ENCODE measurements at places on chromosomes 4 and X.

DNA sequence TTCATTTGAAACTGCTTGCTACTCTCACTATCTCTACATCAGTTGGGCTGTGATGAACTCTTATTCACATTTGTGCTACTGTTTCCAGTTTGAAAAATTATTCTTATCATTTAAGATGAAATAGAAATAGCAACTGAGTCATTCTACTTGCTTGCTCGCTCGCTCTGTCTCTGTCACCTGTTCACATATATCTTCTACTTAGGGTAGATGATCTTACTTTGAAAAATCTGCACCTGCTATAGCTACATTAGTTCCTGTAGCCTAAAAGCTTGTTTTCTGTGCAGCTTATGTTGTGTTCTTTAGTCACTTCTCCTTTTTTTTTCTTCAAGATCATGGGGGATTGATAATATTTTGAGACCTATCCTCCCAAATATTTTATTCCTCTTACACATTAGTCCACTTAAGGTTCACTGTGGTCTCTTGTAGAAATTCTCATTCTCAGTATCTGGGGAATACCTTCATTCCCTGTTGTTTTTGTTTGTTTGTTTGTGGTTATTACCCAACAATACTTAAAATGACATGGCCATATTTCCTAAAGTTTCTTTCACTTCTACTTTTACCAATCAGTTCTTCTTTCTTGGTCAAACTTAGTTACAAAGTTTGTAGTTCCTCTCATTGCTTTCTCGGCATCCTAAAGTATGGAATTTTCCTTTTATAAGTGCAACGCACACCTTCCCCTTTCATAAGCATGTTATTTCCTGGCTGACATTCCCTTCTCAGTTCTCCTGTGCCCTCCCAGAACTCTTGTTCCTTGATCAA lies 36.5 kb downstream of the CLCN5 start:
- DNase-seq, result no peak

DNA sequence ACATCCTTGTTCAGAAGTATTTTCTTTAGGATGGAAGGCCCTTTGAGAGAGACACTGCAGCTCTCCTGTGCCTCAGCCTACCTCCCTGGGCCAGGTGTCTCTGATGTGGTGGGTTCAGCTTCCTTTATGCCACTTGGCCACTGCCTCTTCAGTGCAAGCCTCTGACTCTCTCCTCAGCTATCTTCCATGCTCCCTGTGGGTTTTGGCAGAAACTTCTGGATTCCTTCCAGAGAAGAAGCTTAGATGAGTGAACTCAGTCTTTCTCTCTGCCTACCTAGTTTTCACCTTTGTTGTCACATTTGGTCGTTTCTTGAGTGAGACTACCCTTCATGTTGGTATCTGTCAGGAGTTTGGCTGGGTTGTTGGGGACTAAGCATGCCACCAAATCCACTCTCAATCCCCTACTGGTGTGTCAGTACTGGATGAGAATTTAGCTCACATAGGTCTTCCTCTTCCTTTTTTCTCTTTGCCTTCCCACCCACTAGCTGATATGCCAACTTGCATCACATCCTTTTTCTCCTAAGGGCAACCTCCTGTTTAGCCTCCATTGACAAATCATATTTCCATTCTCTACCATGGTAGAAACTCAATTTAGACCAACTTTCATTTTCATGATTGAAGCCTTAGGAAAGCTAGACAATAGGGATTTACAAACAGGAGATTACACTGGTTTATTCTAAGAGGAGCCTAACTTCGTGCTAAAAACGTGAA lies 32.0 kb downstream of the IL15 start:
- no peak for DNase-seq

GRCh38 chr4:52372747-52373146 lies 286.4 kb downstream of the USP46 start:
- no peak for DNase-seq

DNA sequence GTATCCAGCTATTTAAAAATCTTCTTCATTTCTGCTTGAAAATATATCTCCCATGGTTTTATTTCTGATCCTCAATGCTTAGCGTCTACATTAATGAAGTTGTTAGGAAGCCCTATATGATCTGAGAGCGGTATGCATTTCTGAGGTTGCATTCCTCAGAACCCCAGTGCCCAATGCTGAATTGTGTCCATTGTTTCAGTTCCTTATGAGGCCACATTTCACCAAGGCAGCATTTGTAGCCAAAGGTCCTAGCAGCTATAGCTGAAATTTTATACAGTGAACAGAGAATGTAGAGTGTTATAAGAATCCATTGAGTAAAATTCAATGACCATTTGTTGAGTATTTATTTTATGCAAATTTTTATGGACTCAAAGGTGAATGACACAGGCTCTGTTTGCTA lies 209.5 kb downstream of the PCDH7 start:
- no peak for DNase-seq

DNA sequence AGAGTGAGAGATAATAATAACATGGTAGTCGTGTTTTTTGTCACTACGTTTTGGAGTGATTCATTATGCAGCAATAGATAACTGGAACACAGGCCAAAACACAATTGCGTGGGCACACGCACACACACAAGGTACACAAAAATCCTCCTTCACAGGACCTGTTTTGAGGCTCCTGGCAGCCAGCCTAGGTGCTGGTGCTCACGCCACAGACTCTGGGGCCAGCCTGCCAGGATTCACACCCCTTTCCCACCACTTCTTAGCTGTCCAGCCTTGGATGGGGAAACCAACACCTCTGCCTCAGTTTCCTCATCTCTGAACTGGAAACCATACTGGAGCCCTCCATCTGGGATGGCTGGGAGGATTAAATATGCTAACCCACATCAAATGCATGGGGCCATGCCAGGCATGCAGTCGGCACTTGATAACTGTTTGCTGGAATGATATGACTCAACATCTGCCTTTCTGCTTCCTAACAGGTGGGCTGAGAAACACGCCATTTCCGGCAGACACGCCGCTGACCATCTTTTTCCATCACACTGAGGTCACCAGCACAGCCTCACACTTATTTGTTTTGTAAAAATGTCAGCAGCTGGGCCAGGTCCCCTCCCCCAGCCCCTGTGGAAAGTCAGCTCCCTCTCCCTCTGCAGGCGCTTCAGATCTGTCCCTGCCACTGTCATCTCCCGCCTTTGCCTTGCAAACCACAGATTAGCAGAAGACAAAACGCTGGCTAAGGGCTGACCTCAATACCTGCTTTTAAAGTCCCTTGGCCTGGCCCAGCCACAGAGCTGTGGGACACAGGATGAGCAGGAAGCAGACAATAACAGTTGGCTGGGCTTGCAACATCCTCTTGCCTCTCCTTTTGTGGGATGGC lies 237.5 kb downstream of the BCOR start:
- DNase-seq, result peak; percentile 86

GRCh38 chrX:19814240-19814639 lies 73.2 kb downstream of the SH3KBP1 start:
- DNase-seq, result no peak

DNA sequence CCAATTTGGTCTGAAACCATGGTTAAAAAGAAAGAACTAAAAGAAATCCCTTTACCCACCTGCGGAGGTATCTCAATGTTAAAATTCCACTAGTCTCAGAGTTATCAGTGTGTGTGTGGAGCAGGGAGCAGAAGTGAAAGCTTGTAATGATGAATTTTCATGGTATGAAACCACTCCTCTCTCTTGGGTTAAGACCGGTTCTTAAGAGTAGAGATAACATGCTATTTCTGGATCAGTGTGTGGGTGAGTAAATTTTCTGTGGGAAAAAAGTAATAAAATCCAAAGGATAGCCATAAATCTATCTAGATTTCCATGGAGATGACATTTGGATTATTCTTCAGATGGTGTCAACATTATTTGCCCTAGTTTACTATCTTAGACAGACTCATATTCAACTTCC lies 3.2 kb downstream of the FGF13 start:
- DNase-seq, result no peak

DNA sequence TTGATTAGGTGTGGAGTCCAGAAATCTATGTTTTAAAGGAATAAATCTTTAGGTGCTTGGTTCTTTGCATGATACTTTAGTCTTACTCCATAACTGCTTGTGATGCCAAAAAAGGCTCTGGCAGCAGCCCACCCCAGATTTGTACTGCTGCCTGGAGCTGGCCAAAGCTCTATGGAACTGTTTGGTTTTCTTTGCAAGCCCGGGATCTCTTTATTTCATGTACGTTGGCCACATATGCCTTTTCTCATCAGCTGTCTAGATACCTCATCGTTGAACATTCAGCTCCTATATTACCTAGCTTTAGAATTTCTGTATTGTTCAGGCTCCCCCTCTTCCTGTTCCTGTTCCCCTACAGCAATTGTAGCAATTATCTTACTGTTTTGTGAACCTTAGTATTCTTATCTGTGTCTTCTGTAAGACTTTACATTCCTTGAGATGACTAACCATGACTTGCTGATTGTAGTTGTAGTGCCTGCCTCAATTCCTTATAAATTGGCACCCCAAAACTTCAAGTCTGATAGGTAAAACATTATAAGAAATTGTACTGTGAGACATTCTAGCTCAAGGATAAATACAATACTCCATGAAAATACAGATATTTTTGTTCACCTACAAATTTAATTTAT lies 199.4 kb upstream of the GPRIN3 start:
- no peak for DNase-seq

DNA sequence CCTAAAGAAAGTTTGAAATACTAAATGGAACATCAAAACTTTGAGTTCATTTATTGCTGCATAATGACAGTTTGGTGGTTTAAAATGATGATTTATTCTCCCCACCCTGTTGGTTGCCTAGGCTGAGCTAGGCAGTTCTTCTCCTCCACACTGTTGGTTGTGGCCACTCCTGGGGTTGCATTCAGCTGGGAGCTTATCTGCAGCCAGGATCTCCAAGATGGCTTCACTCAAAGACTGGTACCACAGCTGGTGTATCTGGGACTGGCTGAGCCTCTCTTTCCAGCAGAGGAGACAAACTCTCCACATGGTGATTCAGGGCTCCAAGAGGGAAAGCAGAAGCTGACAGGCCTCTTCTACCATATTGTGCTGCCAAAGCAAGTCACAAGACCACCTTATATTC lies 33.1 kb downstream of the MSL3 start:
- no peak for DNase-seq

GRCh38 chr4:23890369-23891063 lies 669 bp upstream of the PPARGC1A start:
- no peak for DNase-seq

DNA sequence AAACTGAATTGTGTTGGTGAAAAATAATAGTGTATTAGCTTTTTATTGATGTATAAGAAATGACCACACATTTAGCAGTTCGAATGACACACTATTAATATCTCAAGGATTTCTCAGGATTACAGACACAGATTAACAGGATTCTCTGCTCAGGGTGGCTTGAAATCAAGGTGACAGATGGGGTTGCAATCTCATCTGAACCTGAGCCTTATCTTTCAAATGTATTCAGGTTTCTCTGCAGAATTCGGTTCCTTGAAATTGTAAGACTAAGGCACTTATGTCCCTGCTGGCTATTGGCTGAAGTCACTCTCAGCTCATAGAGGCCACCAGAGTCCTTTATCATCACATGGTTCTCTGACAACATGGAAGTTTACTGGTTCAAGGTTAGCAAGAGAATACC lies 1780.1 kb downstream of the ARAP2 start:
- DNase-seq, result no peak

GRCh38 chrX:153633607-153634180 lies 13.3 kb upstream of the DUSP9 start:
- DNase-seq, result no peak

DNA sequence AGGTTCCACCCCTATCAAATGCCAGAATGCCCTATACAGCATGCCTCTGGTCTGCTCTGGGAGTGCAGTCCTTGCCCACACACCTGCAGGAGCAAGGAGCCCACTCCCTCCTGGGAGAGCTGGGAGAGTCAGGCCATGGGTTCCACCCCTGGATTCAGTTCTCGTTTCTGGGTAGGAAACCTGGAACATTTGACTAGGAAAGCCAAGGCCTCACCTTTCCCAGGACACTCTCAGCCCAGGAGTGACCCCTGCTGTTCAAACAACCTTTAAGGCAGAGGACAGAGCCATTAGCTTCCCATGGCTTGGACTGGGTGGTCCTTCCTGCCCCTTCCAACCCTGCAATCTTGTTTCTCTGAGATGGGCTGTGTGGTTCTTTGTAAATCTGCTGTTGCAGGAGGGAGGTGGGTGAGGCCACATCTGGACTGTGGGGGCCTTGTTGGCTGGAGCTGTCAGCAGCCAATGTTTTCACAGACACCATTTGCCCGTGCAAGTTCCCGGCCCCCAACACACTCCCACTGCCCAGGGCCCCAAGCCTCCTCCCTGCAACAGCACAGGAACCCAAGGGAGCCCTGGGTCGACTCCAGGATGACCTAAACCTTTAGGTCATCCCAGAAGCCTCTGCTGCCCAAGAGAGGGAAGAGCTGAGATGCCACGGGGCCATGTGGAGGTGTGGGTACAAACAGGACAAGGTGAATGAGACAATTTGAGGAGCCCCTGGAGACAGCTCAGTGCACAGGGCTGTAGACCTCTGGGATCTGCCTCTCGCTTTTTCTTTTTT lies 104.4 kb downstream of the PJA1 start:
- no peak for DNase-seq

DNA sequence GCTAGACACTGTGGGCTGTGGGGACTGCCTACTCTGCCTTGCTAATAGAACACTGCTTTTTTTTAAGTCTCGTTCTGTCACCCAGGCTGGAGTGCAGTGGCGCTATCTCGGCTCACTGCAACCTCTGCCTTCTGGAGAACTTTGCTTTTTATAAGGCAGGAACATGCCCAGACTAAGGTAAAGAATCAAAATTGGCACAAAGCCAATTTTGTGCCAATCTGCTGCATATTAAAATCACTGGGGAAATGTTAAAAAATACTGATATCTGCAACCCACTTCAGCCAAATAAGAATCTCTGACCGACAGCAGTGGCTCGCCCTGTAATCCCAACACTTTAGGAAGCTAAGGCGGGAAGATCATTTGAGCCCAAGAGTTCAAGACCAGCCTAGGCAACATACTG lies 36.5 kb upstream of the CEP135 start:
- no peak for DNase-seq

GRCh38 chr4:140123666-140124377 lies 30.2 kb downstream of the MAML3 start:
- no peak for DNase-seq

GRCh38 chr4:153542834-153543233 lies 76.7 kb downstream of the TMEM131L start:
- DNase-seq, result no peak

DNA sequence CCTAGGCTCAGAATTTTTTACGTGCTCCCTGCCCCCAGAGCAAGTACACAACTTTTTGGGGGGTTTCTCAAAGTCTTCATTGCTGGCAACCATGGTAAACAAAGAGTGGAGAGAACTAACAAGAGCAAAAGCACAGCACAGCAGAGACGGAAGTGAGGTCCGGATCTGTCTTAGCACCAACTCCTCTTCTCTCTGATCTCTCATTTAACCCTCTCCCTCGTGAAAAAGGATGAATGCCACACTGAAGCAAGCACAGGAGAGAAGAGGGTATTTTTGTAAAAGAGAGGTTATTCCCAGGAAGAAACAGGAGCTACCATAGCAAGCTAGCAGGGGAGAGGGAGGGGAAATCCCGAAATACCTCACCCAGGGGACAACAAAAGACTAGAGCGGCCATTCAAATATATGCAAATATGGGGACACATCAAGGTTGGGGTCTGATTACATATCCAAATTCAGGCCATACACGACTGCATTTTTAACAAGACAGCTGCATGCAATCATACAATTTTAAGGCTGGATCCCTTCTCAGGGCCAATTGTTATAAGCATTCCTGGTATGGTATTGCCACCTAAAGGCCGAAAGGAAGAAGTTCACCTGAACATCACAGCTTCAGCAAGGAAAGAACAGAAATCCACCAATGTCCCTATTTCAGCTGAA lies 46.6 kb downstream of the CD40LG start:
- DNase-seq, result no peak

Data from activated CD4-positive, alpha-beta T cell treated with anti-CD3 and anti-CD28 coated beads, Interleukin-2, amount 50 U/mL, for 48 hours (primary cell).